Endothelial cell (in vitro differentiated cells): ENCODE measurements at places on chromosomes 11 and 22.

DNA sequence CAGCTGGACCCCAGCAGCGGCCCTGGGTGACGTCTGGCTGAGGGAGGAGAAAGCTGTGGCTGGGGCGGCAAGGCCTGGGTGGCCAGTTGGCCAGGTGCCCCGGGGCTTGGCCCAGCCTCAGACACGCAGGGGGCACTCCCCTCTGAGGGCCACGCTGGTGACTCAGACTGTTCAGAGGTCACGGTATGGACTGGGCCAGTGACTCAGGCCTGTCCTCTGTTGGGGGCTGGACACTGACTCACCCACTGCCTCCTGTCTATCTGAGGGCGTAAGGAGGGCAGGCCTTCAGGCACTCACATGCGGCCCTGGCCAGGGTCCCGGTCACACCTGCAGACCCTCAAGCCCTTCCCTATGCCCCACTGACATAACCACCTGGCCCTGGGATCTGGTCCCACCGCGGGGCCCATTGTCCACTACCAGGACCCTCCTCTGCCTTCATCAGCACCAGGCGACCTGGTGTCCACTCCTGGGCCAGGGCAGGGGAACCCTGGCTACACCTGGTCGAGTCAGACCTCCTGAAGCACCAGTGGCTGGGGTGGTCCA is 3.7 kb upstream of the MUC5AC start:
- no peak overlapping the region for H3K27ac ChIP-seq
- H3K4me3 ChIP-seq: no peak overlapping the region
- H3K27me3 ChIP-seq: peaks cover 2% of the 10 kb centered on the region
- H3K4me1 ChIP-seq: peaks cover 4% of the 10 kb centered on the region
- H3K36me3 ChIP-seq: no peaks in the 10 kb centered on the region

DNA sequence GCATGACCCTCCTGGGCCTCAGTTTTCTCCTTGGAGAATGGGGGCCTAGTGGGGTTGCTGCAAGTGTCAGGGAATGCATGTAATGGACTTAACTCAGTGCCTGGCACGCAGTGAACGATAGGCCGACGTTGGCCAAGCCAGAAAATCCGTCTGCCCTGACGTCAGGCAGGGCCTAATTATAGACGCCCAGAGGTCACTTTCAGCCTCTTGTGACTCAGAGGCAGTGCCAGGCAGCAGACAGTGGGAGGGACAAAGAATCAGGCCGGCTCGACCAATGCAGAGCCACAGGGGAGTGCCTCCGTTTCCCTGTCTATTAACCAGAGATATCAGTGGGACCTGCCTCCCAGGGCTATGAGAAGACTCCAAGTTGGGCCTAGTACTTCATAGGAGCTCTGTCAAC is 115.0 kb downstream of the MN1 start:
- H3K4me1 ChIP-seq: peaks cover 12% of the 10 kb centered on the region
- no peak overlapping the region for H3K4me3 ChIP-seq
- DNase-seq: no peak
- H3K27me3 ChIP-seq: no peaks in the 10 kb centered on the region

GRCh38 chr11:93668171-93668570 is 6.7 kb downstream of the CEP295 start:
- H3K27ac ChIP-seq: no peak overlapping the region
- H3K27me3 ChIP-seq: no peaks in the 10 kb centered on the region
- DNase-seq: no peak
- H3K36me3 ChIP-seq: peaks cover 14% of the 10 kb centered on the region

- no peak overlapping the region for H3K4me3 ChIP-seq
- peaks cover 3% of the 10 kb centered on the region for H3K36me3 ChIP-seq
- H3K27ac ChIP-seq: no peak overlapping the region
- H3K4me1 ChIP-seq: peaks cover 5% of the 10 kb centered on the region
- peaks cover 13% of the 10 kb centered on the region for H3K27me3 ChIP-seq
These were observed 17.7 kb downstream of the CYTH4 start for GRCh38 chr22:37299969-37300509.

DNA sequence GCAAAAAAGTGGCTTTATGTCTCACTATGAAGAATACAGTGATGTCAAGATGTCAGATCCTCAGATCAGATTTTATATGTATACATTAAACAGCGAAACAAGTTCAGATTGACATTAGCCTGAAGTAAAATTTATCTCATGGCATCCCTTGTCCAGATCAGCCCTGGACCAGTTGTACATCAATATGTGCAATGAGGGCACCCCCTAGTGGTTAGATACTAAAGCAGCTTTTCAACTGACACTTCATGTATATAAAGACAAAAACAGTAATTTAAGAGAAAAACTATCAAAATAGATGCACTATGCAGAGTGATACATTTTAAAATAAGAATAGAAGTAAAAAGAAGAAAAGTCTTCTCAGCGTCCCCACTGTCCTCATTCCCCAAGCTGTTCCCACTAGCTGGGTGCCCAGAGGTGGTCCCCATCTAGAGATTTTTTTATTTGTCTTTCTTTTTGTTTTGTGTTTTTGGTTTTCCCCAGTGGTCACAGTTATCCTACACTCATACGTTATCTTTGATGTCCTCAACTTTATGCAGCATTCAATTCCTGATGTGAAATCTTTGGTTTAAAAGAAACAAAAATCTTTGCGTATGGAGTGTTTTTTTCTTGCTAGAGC is 2193.4 kb upstream of the RAG2 start:
- no peak overlapping the region for H3K27ac ChIP-seq
- H3K4me1 ChIP-seq: no peaks in the 10 kb centered on the region
- H3K4me3 ChIP-seq: no peak overlapping the region
- DNase-seq: peak; percentile 39
- no peaks in the 10 kb centered on the region for H3K27me3 ChIP-seq
- H3K36me3 ChIP-seq: no peaks in the 10 kb centered on the region

DNA sequence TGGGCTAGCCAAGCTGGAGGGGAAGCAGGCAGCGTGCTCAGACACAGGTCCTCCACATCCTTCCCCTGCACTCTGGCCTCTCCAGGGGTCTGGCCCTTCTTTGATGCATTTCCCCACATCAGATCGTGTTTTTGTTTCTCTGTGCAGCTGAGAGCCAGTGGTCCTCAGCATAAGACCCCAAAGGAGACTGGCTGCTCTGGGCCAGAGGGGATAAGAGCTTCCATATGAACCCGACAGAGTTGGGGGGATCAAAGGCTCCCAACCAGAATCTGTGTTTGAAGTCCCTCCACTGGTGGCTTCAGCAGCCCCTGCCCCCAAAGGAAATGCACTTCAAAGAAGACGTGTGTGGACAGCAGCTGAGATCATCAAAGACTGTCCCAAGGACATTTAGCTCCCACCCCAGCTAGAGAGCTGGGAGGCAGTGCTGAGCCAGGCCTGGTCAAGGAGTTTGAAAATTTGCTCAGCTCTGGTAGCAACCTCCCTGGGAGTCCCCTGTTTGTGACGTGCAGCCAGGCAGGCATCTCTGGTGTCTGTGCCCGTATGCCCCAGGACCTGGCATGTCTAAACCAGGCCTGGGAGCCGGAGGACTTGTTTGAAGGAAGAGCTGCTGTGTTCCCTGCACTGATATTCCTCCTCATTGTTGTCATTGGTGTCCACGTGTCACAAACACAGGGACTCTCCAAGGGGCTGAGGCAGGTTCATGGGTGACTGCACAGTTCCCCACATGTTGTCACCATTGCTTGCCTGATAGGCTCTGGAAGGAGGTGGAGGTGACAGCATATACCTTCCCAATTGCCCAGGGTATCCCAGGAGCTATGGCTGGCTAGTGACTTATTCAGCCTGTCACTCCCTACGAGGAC is 99.0 kb downstream of the AMOTL1 start:
- no peak overlapping the region for H3K4me3 ChIP-seq
- peaks cover 12% of the 10 kb centered on the region for H3K4me1 ChIP-seq
- no peak for DNase-seq

GRCh38 chr22:44555597-44555996 is 57.6 kb upstream of the RTL6 start:
- DNase-seq: no peak
- peaks cover 2% of the 10 kb centered on the region for H3K27me3 ChIP-seq
- peaks cover 4% of the 10 kb centered on the region for H3K4me1 ChIP-seq
- no peak overlapping the region for H3K27ac ChIP-seq
- H3K4me3 ChIP-seq: no peak overlapping the region

DNA sequence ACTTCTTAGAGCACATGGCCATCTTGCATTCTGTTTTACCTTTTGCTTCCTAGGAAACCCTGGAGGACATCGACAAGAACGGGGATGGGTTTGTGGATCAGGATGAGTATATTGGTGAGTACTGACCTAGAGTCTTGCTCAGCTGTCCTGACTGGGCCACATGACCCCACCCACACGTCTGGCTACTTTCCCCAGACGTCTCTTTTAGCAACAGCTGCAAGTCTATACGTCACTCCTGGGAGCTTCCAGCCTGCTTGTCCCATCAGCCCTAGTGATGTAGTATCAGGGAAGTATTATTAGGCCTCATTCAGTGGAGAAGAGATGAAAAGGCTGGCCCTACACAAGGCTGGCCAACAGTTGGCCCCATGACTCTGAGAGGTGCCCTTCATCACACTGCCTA is 9.6 kb downstream of the RCN1 start:
- H3K27ac ChIP-seq: no peak overlapping the region
- H3K27me3 ChIP-seq: peaks cover 3% of the 10 kb centered on the region
- peaks cover 51% of the 10 kb centered on the region for H3K36me3 ChIP-seq
- no peak overlapping the region for H3K4me3 ChIP-seq
- no peaks in the 10 kb centered on the region for H3K4me1 ChIP-seq
- no peak for DNase-seq

- H3K27me3 ChIP-seq: peaks cover 6% of the 10 kb centered on the region
- DNase-seq: no peak
- peaks cover 14% of the 10 kb centered on the region for H3K4me1 ChIP-seq
- H3K4me3 ChIP-seq: no peak overlapping the region
- no peaks in the 10 kb centered on the region for H3K36me3 ChIP-seq
These were observed 138.2 kb downstream of the ETS1 start for GRCh38 chr11:128448981-128449713.

DNA sequence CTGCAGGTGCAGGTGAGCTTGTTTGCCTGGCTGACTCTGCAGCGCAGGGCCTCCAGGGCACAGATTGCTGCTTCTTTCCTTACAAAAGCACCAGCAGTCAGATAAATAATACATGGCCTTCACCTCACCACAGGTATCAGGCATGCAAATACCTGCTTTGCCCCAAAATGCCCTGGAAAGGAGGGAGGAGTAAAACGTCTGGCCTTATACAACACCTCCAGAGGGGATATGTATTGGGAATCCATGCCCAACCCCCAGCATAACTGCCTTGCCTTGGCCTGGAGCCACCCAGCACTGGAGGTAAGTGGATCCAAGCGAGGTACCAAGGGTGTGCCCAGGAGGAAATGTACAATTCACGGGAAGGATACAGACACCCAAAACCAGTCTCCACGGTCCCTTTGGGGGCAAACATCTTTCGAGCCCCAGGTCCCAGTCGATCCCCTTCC is 860 bp downstream of the TMEM184B start:
- no peak for DNase-seq
- peaks cover 21% of the 10 kb centered on the region for H3K4me1 ChIP-seq
- no peak overlapping the region for H3K27ac ChIP-seq

DNA sequence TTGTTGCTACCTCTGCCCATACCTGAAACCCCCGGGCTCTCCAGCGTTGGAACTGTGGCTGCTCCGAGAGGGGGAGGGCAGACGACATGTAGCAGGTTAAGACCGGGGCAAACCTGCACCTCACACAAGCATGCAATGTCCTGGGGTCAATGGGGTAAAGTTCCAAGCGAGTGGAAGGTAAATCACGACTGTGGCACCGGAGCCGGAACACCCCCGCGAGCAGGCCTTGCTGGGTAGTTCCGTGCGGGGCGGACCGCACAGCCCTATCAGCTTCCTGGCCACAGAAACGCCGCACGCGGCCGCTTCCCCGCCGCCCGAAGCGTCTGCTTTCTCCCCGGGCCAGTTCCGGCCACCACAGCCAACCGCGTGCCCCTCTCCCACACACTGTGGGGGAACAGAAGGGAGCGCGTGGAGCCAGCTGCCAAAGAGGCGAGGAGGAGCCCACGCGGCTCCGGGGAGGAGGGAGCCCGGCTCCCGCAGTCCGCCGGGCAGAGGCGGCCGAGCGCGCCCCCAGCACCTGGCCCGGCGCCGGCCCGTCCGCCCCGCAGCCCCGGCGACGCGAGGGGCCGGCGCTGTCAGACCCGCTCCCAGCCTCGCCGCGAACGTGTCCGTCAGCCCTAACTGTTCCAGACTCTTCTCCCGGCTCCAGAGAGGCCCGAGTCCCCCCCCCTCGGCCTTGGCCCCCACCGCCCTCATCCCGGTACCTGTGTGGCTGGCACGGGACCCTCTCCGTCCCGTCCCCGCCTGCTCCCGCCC is 1.6 kb downstream of the SPTBN2 start:
- peaks cover 4% of the 10 kb centered on the region for H3K36me3 ChIP-seq
- peaks cover 22% of the 10 kb centered on the region for H3K4me1 ChIP-seq
- peaks cover 14% of the 10 kb centered on the region for H3K27me3 ChIP-seq
- DNase-seq: no peak
- peak overlapping the region; percentile 53 for H3K27ac ChIP-seq
- peak overlapping the region; percentile 85 for H3K4me3 ChIP-seq

DNA sequence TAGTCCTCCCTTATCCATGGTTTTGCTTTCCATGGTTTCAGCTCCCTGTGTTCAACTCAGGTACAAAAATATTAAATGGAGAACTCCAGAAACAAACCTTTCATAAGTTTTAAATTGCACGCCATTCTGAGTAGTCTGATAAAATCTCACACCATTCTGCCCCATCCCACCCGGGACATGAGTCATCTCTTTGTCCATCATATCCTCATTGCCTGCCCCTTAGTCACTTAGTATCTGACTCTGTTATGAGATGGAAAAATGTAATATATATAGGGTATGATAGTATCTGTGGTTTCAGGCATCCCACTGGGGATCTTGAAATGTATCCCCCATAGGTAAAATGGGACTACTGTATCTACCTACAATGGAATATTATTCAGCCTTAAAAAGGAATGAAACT is 35.5 kb upstream of the FGF3 start:
- H3K4me1 ChIP-seq: no peaks in the 10 kb centered on the region
- no peak overlapping the region for H3K4me3 ChIP-seq
- H3K36me3 ChIP-seq: no peaks in the 10 kb centered on the region
- no peak for DNase-seq
- no peak overlapping the region for H3K27ac ChIP-seq
- peaks cover 3% of the 10 kb centered on the region for H3K27me3 ChIP-seq

- no peak overlapping the region for H3K27ac ChIP-seq
- H3K4me3 ChIP-seq: no peak overlapping the region
- no peaks in the 10 kb centered on the region for H3K4me1 ChIP-seq
- H3K36me3 ChIP-seq: no peaks in the 10 kb centered on the region
- peaks cover 2% of the 10 kb centered on the region for H3K27me3 ChIP-seq
These were observed 13.8 kb downstream of the GGT5 start for GRCh38 chr22:24230911-24231656.

DNA sequence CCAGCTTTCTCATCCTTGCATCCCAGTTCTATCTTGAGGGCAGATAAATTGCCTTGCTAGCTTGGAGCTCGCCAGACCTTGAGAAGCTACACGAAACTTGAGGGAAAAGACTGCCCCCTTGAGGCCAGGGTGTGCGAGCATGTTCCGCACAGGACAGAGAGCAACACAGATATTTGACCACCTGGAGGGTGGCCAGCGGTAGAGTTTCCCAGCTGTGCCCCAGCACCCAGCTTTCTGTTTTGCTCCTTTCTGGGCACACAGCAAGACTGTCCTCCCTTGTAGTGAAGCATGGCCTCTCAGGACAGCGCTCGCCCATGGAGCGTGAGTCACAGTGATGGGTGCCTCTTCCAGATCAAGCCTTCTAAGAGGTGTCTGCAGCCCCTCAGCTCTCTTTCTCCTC is 23.5 kb downstream of the SPATA19 start:
- no peaks in the 10 kb centered on the region for H3K27me3 ChIP-seq
- peak; percentile 82 for DNase-seq
- no peak overlapping the region for H3K27ac ChIP-seq
- H3K36me3 ChIP-seq: no peaks in the 10 kb centered on the region
- no peak overlapping the region for H3K4me3 ChIP-seq
